ENCODE measurements at places on chromosomes 5 and 9.
A peak's percentile ranks its signal among the peaks of the same experiment; 100 is the strongest.

DNA sequence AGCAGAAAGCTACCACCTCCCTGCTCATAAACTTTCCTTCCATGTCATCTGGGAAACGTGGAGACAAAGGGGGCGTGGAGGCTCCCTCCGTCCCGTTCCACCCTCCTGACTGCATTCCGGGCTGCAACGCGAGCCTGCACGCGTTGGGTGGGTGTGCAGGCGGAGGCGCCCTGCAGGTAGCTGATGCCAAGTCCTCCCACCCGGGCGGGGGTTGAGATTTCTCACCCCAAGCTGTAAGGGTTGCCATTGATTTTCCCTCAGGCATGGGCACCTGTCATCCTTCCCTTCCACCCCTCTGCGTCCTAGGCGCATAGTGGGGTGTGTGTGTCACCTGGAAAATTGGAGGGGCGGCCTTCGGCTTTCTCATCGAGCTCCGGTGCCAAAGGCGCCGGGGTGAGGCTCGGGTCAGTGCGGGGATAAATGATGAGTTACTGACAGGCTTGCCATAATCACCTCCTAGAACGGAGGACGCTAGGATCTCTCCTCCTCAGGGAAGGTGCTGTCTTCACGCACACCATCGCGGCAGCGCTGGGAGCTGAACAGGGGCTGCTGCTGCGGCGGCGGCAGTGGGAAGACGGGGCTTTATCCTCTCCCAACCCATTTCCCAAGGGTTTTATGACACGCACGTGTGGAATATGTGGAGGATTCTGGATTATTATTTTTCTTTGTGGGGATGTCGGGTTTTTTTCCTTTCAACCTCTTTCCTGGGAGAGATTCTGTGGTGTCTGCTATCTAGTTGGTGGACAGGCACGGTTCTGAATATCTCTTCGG lies 973 bp downstream of the PLPPR1 start:
- DNase-seq: no peak

- peak; percentile 97 for DNase-seq
Observed at GRCh38 chr9:91060520-91061343, 259.1 kb downstream of the SYK start.

- no peak for DNase-seq
Observed at GRCh38 chr5:7391814-7392692, 3.9 kb upstream of the ADCY2 start.

DNA sequence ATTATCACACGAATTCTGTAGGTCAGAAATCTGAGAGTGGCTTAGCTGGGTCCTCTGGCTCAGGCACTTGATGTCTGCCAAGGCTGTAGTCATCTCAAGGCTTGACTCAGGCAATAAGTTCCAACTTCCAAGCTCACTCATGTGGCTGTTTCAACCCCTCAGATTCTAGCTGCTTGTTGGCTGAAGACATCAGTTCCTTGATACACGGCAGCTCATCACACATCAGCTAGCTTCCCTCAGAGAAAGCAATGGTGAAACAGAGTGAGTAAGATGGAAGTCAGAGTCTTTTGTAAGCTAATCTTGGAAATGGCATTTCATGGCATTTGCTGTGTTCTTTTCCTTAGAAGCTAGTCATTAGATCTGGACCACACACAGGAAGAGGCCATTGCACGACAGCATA lies 204.2 kb upstream of the PTGER4 start:
- no peak for DNase-seq

DNA sequence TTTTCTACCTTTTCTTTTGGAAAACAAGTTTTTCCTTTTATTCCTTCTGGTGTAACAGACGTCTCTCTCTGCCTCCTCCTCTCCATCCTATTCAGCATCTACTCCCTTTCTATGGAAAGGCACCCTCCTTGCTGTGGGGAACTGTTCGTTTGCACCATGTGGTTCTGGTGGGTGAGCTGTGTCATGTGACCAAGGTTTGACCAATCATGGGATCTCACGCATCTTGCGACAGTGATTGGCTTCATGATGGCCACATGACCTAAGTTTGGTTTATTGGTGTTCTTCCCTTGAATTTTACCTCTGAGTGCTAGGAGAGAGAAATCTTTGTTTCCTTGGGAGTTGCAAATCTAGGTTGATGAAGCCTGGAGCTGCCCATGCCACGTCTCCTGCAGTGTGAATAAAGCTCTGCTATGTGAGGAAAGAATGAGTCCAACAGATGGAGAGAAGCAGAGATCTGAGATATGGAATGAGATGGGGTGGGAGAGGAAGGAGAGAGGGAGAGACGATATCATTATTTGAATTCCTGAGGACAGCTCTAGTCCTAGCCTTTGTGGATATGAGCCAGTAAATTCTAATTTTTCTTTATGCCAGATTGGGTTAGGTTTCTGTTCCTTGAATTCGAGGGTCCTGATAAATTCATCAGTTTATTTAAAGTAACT lies 178.8 kb upstream of the IL12B start:
- no peak for DNase-seq

- DNase-seq: no peak
Observed at GRCh38 chr5:56045469-56045868, 50.7 kb upstream of the IL6ST start.

DNA sequence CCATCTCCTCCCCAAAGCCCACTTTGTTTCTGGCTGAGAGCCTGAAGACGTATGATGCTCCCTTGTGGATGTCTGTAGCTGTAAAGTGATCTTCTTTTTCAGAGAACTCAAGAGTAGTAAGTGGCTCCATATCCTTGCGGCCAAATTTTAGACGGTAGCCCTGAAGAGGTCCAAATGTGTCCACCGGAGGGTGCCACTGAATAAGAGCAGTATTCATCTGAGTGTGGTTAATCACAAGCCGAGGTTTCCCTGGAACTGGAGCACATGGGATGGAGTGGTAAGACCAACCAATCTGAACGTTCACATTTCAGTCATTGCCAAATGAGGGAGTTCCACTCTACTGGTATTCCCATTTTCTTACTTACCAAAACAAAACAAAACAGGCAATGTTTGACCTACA lies 686.5 kb upstream of the DMAC1 start:
- DNase-seq: no peak

DNA sequence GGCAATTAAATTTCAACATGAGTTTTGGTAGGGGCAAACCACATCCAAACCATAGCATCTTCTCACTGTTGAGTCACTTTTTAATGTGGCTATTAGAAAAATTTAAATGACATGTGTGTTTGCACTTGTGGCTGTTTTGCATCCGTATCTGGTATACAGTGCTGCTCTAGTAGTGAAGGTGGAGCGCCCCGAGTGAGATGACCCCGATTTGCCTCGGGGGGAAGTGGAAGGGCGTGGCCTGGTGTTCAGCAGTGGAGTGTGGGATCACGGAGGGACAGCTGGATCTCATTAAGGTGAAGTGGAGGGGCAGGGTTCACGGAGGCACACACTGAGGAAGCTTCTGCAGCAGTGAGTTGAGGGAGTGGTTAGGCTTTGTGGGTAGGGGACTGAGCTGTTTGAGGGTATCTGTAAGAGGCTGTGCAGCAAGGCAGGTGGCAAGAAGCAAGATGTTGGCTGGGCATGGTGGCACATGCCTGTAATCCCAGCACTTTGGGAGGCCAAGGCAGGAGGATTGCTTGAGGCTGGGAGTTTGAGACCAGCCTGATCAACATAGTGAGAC lies 6.2 kb upstream of the GMCL2 start:
- no peak for DNase-seq

- DNase-seq: peak; percentile 29
Observed at GRCh38 chr9:121498150-121498486, 1.5 kb downstream of the GGTA1 start.

DNA sequence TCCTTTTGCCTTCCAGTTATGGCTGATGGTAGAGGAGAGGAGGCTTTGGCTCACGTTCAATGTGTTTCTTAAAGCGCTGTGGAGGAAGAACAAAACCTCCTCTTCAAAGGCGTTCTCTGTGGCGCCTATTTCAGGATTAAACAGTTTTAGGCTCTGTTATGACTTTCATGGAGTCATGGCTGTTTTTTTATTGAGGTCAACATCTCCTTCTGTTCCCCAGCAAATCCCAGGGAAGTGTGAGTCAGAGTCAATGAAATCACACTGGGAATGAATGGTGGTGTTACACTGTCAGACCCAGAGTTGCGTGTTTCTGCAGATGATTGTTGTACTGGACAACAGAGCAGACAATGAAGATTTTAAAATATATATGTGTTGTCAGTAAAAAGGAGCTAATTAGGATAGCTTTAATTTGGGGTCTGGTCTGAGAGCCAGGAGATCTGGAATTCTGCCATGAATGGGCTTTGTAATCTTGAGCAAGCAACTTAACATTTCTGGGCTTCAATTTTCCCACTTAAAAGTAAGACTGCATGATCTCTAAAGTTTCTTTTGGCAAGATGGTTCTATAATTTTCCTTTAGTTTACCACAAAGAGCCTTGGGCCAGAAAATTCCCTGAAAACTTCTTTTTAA lies 240.7 kb downstream of the CSNK1G3 start:
- DNase-seq: peak; percentile 62

DNA sequence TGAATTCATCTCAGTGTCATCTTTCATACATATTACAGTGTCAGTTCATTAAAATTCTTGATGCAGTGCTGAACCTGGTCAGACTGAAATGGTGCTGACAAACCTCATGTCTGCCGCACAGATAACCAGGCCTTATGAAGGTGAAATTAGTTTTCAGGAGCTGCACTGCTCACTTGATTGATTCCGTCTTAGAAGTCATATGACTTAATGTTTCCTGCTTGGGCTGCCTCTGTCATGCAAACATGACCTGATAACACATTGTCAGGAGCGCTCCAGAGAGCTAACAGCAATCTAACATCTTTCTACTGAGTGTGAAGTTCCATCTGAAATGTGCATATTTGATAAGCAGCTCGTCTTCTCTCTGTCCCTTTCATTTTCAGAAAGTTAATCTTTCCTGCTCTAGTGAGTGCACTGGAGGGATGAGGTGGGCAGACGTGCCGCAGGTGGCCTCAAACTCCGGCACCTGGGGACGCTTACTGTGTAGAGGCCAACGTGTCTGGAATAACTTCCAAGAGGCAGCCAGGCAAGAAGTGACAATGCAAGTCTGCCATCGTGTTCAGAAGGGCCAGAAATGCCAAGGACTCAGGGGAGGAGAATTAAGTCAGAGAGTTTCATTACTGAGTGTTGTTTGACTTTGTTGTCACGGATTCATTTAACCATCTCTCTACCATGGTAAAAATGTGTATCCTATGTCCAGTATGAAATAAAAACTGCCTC lies 592.1 kb downstream of the TLE1 start:
- DNase-seq: no peak

GRCh38 chr5:122704247-122705036 lies 70.4 kb upstream of the SNX2 start:
- peak; percentile 18 for DNase-seq

- no peak for DNase-seq
Observed at GRCh38 chr5:68653471-68653870, 437.9 kb downstream of the PIK3R1 start.

DNA sequence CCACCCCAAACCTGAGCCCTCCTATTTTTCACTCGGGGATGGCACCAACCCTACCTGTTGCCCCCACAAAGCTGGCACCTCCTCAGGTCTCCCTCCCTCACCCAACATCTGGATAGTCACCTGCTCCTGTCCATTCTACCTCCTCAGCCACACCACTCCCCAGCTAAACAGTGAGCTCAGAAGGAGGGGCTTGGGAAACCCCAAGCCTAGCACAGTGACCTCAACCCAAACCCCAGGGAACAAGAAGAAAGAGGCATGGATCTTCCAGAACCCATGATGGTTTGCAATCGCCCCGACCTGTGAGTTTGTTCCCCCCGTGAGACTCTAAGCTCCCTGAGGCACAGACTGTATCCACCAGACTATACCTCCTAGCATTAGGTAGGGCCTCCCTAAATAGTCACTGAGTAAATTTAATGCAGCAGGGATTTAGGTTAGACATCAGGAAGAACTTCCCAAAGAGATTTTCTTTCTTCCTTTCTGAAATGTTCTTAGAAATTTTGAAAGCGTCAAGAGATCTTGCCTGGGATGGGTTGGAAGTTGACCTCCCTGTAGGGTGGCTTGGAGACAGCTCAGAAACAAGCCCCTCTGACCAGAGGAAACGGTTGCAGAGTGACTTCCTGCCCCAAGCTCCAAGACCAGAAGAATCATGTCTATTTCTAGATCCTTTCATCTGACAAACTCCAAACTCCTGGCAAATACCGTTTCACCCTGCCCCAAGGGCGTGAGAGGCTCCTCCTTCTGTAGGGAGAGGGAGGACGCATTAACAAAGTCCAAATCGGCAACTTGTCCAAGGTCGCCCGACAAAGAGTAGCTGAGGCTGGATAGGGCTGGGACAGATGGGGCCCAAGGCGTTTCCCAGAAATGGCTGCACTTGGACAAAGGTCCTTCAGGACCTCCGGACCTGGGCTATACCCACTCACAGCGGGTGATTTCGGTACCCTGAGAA lies 4.1 kb downstream of the FIBCD1 start:
- no peak for DNase-seq

GRCh38 chr5:15474143-15474719 lies 25.7 kb upstream of the FBXL7 start:
- no peak for DNase-seq

DNA sequence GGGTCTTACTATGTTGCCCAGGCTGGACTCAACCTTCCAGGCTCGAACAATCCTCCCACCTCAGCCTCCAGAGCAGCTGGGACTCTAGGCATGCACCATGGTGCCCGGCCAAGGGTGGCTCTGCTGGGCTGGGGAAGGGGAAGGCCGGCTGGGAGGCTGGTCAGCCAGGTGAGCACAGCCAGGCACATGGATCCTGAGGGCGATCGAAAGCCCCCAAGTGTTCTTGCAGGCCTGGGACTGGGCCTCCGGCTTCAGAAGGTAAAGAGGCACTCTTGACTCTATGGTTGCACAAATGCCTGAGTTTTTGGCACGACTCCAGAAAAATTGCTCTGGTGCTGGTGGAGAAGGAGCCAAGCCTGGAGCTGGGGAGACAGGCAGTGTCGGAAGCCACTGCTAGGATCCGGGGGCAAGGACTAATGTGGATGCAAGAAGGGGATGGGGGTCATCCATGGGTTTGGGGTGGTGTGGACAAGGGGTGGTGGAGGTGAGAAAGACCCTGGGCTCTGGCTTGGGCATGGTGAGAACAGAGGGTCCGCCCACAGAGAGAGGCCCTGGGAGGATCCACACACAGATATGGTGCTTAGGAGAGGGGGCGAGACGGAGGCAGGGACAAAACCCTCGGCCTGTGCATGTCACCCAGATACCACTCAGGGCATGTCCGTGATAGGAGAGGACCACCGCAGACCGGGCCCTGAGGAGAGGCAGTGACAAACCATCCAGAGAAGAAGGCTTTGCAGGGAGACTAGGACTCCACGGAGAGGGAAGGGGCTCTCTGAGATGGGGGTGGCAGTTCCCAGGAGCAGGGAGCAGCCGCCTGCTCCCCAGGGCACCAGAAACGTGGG lies 51.1 kb upstream of the COL5A1 start:
- no peak for DNase-seq

GRCh38 chr9:124340219-124341069 lies 74.8 kb downstream of the PSMB7 start:
- no peak for DNase-seq

- DNase-seq: no peak
Observed at GRCh38 chr5:6692906-6693305, 20.3 kb upstream of the TENT4A start.

DNA sequence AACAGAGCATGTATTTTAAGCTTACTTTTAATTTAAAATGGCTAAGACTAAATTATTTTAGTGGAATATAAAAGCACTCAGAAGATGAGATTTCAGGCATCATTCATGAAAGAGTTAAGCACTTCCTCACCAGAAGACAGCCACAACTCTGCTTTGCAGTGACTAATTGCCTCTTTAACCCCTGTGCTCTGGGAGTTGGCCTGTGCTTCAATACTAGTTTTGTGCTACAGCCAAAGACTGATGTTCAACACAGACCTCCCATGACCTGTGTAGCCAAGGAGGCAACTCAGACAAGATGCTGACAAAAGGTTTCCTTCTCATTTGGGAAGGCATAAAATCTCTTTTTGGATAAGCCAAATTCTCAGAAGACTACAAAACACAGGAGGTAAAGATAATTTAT lies 353.5 kb downstream of the FBXL17 start:
- DNase-seq: no peak

- no peak for DNase-seq
Observed at GRCh38 chr5:50990296-50990924, 324.0 kb downstream of the PARP8 start.

Data from AG04450 (cell line).